NCI-H1436 treated with DMSO at 0.1 percent for 48 hours (cell line): ENCODE measurements at places on chromosomes 6 and 20.

- DNase-seq, result no peak
Observed at GRCh38 chr6:30749554-30750378, 5.4 kb upstream of the IER3 start.

DNA sequence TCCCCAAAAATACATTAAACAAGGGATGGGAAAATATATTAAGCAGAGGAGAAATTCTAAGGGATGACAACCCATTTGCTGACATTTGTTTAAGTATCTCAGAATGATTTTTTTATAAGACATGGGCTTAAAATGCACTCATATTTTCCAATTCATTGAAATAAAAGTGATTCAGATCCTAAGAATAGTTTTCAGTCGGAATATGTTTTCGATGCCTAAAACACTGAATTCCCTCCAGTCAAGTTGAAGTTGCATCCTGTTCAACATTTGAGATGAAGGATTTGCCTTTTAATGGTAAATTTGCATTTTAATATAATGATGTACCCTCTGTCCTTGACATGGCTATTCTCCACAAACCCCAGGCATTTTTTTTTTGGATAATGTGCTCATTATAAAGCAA, 79.3 kb downstream of the PTCHD4 start:
- DNase-seq, result no peak

- no peak for DNase-seq
Observed at GRCh38 chr6:130259140-130259539, 36.4 kb upstream of the SAMD3 start.

GRCh38 chr6:157143890-157144798, 179.2 kb downstream of the TMEM242 start:
- no peak for DNase-seq

- DNase-seq, result no peak
Observed at GRCh38 chr6:97085772-97086171, 161.2 kb downstream of the KLHL32 start.

DNA sequence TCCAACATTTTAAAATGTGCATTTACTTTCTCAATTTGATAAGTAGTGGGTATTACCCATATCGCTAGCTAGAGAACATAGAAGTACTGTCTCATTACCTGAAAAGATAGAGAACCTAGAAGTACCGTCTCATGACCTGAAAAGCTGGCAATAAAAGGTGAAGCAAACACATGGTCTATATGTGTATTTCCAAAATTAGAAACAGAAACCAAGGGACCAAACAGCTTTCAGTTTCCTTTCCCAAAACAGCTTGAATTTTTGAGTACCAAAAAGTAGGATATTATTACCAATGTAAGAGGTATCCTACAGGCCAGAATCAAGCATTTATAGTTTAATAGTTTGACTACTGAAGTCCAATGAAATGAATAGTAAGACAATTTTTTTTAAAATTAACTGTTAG, 77.2 kb downstream of the KIF13A start:
- no peak for DNase-seq

GRCh38 chr20:22100686-22101085, 395.2 kb downstream of the PAX1 start:
- no peak for DNase-seq

DNA sequence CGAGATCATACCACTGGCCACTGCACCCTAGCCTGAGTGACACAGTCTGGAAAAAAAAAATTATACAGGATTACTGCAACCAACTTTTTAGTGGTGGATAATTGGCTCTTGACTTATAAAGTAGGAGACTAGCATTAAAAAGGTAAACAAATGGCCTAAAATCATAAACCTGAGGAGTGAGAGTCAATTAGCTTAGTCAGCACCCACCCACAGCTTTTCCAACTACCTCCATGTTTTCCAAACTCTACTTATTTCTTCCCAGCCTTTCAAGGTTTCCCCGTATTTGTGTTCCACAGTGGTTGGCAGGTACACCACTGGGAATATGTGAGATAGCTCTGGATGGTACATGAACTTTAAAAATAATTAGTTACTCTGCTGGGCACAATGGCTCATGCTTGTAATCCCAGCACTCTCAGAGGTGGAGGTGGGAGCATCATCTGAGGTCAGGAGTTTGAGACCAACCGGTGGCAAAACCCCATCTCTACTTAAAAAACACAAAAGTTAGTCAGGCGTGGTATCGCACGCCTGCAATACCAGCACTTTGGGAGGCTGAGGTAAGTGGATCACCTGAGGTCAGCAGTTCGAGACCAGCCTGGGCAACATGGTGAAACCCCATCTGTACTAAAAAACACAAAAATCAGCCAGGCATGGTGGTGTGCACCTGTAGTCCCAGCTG, 6.7 kb downstream of the CYP24A1 start:
- DNase-seq, result no peak

DNA sequence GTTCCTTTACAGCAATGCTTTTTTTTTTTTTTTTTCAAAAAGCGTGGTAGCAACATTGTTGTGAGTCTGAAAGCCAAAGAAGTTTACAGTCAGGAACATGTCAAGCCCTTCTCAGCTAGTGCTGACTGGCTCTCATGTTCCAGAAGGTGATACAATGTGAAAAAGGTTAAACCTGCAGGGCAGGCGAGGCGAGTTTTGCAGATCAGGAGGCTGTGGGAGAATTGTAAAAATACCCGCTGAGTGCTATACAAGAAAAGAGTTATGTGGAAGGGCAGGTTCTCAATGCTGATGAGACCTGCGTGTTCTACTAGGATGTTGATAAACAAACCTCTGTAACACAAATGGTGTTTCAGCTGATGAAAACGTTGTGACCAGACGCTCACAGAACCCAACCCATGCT, 30.9 kb upstream of the RPP40 start:
- DNase-seq, result no peak

- DNase-seq, result no peak
Observed at GRCh38 chr20:34642009-34642408, 34.9 kb downstream of the PIGU start.

- DNase-seq, result no peak
Observed at GRCh38 chr6:16430391-16431089, 192.2 kb downstream of the GMPR start.

DNA sequence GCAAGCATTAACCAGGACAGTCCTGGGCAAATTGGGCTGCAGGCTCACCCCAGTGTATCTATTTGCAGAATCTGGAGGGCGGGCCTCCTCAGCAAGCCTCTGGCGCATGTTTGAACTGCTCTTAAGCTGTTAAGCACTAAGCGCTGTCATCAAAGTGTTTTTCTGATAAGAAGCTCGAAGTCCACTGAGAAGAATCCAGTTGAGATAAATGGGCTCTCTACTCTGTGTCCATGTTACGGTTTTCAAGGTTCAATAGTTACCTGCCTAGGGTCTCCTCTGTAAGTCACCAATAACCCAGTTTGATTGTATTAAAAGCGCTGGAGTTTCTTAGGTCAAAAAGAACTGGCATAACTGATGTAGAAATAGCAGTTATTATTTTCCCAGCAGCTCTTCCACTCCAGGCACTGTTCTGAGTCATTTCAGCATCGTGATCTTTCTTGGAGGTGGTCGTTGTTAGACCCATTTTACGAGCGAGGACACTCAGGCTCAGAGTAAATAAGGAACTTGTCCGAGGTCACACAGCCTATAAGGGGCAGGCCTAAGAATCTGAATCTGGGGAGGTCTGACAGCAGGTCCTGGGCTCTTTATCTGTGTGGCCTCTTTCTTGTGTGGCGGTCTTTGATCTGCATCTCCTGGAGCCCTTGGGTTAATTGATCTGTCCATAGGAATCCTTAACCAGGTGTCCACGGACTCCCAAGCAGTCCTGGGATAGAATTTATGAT, 207.4 kb upstream of the ZNF217 start:
- DNase-seq, result no peak

- DNase-seq, result no peak
Observed at GRCh38 chr20:33257237-33257636, 21.4 kb downstream of the BPIFA1 start.

- DNase-seq, result no peak
Observed at GRCh38 chr6:9783567-9783966, 631.3 kb downstream of the TFAP2A start.

- DNase-seq, result no peak
Observed at GRCh38 chr6:164195278-164195941, 780.9 kb downstream of the QKI start.
